GM12892 (cell line): ENCODE measurements at places on chromosomes 16 and 17.
A peak's percentile ranks its signal among the peaks of the same experiment; 100 is the strongest.

- DNase-seq = no peak
These were observed 65.9 kb upstream of the CDH13 start for GRCh38 chr16:82560805-82561325.

- DNase-seq = no peak
These were observed at the start of gene NOS2 for GRCh38 chr17:27800522-27800921. Gene NOS2 (minus strand): TSS chr17:27800529. CDS start chr17:27798809, 1,720 bp downstream.

DNA sequence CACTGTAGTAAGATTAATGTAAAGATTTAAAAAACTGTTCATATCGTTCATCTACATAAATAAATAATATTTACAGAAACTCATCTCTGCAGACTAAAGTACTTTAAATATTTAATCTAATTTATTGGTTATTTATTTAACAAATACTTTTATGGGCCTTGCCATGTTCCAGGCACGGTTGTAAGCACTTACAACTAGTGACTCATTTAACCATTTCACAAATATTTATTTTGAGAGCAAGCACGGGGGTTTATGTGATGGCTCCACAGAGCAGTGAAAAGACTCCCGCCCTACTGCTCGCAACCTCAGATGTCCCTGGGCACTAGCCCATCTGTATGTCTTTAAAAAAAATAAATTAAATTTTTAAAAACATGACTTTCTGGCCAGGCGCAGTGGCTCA, 575.9 kb downstream of the WWOX start:
- no peak for DNase-seq

- DNase-seq = no peak
These were observed 49.8 kb downstream of the IRX3 start for GRCh38 chr16:54236773-54237172.

- DNase-seq = no peak
These were observed 201.6 kb downstream of the HS3ST4 start for GRCh38 chr16:25893332-25893731.

- DNase-seq = peak; percentile 72
These were observed 1.8 kb downstream of the LCAT start for GRCh38 chr16:67942200-67942509.

GRCh38 chr17:33551911-33552310, 258.8 kb upstream of the ASIC2 start:
- DNase-seq = no peak

GRCh38 chr16:85491798-85492294, 121.3 kb upstream of the GSE1 start:
- DNase-seq = no peak

- DNase-seq = no peak
These were observed 577.1 kb upstream of the CDH5 start for GRCh38 chr16:65789161-65789945.

DNA sequence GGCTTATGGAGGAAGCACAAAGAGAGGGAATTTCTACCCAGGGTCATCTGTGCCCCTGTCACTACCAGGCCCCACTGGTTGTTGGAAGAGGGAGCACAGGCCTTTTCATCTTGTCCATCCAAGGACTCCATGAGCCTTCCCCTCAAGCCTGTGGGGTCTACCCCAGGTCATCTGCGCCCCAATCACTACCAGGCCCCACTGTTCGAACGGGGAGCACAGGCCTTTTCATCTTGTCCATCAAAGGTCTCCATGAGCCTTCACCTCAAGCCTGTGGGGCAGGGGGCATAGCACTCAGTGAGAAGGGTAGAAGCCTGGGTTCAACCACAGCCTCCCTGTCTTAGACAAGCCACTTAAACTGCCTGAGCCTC, 101.5 kb upstream of the CDH5 start:
- no peak for DNase-seq

DNA sequence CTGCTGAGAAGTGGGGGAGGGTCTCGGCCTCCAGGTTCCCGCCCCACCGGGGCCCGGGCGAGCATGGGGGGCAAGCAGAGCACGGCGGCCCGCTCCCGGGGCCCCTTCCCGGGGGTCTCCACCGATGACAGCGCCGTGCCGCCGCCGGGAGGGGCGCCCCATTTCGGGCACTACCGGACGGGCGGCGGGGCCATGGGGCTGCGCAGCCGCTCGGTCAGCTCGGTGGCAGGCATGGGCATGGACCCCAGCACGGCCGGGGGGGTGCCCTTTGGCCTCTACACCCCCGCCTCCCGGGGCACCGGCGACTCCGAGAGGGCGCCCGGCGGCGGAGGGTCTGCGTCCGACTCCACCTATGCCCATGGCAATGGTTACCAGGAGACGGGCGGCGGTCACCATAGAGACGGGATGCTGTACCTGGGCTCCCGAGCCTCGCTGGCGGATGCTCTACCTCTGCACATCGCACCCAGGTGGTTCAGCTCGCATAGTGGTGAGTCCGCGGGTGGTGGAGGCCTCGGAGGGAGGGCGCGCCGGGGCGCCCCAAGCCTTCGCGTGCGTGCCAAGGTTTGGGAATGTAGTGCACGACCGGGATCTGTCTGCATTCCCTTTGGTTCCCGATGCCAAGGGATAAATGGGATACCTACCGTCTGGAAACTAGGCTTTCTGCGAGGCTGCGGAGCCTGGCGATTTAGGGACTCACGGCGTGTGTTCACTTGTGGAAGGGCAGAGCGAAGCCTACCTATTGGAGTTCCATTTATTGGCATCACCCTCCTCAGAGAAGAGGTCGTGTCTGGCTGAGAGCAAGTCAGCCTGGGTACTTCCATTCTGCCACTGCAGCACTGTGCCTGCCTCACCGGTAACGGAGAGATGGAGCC, 1.0 kb downstream of the ZNRF1 start:
- peak; percentile 54 for DNase-seq

DNA sequence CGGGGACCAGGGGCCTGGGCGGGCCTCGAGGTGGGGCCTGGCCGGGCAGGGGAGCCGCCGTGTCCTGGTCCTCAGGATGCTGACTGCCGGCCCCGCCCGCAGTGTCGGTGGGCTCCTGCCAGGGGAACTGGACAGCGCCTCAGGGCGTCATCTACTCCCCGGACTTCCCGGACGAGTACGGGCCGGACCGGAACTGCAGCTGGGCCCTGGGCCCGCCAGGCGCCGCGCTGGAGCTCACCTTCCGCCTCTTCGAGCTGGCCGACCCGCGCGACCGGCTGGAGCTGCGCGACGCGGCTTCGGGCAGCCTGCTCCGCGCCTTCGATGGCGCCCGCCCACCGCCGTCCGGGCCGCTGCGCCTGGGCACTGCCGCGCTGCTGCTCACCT, 2.3 kb upstream of the PAQR4 start:
- no peak for DNase-seq

GRCh38 chr17:42682722-42683403, 532 bp downstream of the CNTNAP1 start:
- peak; percentile 67 for DNase-seq

- no peak for DNase-seq
These were observed 5.5 kb downstream of the KRT15 start for GRCh38 chr17:41513168-41513547.

DNA sequence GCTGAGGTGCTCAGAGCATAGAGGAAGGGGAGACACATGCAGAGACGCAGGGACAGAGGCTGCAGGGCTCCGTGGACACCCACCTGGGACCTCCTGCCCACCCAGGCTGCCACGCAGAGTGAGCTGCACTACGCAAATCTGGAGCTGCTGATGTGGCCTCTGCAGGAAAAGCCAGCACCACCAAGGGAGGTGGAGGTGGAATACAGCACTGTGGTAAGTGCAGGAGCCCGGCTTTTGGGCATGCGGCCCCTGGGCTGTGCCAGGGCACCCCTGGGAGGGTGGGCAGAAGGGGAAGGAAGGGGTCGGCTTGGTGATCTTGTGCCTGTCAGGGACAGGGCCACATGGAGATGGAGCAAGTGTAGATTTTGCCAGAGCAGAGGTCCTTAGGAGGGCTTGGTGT, 15.2 kb downstream of the CD300A start:
- no peak for DNase-seq
